Fibroblast of skin of left biceps (primary cell): ENCODE measurements at places on chromosomes 4 and X.

- DNase-seq = no peak
These were observed 151.3 kb upstream of the FAM47C start for GRCh38 chrX:36856849-36857248.

DNA sequence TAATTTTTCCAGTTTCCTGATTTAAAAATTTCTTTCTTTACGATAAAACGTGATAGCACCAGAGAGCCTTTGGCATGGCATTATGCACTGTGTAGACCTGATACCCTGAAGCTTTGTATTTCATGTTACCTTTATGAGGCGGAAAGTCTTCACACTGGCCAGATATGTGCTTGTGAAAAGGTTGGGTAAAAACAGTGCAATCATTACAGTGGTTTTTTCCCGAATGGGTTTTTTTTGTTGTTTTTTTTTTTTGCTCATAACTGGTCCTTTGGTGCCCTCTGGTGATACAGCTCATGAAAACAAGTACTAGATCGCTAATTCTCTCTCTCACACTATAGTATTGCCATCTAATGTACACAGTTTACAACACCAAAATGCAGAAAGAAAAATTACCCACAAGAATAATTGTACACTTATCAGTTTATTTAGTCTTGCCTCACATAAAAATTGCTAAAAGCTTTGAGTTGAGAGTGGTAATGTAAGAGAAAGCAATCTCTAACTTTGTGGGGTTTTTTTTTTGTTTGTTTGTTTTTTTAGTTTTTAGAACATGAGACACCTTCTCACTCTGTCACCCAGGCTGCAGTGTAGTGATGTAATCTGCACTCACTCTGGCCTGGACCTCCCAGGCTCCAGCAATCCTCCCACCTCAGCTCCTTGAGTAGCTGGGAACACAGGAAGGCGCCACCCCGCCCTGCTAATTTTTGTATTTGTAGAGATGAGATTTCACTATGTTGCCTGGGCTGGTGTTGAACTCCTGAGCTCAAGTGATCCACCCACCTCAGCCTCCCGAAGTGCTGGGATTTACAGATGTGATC lies 21.3 kb downstream of the SPCS3 start:
- DNase-seq = no peak

DNA sequence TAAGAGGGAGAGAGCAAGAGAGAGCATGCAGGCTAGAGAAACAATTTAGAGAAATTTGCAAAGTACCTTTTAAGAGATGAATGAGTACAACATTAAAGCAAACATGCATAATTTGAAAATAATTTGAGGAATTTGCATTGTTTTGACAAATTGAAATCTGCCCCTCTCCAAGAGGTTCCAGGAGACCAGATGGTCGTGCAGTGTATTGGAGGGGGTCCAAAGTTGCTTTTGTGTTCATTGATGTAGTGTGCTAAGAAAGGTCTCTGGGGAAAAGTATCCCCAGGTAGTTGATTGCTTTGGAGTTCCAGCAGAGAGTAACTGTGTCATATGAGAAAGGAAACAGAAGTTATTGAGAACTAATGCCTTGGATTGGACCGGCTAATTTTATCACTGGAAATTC lies 635.0 kb upstream of the TENM3 start:
- no peak for DNase-seq

GRCh38 chr4:53535567-53535966 lies 55.7 kb downstream of the LNX1 start:
- no peak for DNase-seq

DNA sequence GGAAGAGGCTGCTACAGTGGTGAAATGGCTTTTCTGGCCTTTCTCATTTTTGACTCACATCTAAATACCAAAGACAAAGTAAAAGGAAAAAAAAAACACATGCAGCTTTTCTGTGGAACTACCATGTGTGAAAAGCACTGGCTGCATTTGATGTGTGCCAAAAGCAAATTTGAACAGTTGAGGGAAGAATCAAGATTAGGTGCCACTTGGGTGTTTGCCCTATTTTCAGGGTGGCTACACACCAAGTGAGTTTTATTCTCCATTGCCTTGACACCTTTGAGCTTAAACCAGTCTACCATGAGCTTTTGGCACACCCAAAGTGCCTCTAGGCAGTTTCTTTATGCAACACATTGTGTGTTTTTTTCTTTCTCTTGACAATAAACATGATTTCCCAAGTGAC lies 423.9 kb downstream of the FAM133A start:
- no peak for DNase-seq

DNA sequence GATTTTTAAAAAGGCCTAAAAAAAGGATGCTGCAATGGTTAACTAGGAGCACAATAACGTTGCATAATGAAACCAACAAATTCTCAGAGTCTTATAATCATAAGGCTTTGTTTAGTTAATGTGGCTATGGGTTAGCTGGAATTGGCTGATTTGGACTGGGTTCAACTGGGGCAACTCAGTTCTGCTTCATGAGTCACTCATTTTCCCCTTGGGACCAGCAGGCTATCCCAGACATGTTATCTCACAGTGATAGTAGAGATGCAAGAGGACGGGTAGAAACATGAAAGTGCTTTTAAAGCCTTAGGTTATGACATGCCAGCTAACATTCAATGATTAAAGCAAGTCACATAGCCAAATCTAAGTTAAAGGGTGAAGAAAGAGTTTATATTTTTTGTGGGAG lies 189.2 kb upstream of the GK2 start:
- peak; percentile 40 for DNase-seq

DNA sequence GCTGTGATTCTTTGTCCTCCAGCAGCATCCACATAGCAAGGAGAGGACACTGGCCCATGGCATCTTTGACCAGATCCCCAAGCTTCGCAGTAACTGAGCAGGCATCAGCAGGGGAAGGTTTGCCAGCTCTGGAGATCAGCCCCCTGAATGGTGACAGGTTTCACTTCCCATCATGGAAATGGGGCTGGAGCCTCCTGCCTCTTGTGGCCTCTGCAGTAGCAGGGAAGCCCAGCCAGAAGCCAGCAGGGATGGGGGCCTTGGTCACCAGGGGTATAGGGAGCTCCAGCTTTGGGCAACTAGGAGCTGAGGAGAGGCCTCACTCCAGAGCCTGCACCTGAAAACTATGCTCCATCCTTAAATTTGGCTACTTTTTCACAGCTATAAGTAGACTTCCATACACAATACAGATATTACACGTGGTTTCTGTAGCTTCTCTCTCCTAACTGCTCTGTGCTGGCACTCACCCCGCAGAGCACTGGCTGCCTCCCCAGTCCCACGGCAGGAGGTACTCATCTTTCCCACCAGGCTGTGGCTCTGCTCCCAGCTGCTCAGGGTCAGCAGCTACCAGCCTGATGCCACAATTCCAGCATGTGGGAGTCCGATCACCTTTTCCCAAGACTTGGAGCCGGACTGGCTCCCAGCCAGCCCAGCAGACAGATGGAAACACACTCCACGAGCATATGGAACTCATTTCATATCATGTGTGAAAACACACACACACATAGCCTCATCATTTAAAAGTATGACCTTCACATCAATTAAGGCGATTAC lies 2.8 kb downstream of the TMEM271 start:
- no peak for DNase-seq

DNA sequence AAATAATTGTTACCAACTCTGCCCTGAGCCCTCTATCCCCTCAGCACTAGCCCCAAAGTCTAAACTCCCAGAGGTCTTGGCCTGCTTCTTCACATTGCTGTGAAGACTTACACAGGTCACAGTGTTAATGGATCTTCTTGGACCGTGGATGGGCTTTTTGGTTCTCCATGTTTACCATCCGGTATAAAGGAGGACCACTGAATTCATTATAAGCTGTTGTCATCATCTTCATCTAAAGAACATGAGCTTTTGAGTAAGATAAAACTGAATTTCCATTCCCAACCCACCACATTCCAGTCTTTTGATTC lies 8.5 kb downstream of the NUDT11 start:
- DNase-seq = no peak

DNA sequence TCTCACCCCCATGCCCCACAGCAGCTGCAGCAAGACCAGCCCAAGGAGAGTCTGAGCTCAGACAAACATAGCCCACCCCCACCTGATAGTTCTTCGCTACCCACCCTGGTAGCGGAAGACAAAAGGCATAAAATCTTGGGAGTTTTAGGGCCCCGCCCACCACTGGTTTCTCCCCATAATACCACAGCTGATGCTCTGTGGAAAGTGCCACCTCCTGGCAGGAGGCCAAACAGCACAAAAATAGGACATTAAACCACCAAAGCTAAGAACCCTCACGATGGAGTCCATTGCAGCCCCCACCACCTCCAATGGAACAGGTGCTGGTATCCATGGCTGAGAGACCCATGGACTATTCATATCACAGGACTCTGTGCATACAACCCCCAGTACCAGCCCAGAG lies 226.7 kb downstream of the SNCA start:
- no peak for DNase-seq

DNA sequence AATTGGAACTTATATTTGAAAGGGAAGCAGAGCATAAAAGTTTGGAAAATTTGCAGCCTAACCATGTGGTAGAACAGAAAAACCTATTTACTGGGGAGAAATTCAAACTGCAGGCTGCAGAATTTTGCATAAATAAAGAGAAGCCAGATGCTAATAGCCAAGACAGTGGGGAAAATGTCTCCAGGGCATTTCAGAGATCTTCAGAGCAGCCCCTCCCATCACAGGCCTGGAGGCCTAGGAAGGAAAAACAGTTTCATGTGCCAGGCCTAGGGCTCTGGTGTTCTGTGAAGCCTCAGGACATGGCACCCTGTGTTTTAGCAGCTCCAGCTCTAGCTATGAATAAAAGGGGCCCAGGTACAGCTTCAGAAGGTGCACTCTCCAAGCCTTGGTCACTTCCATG lies 648.7 kb upstream of the FRG1 start:
- DNase-seq = no peak

GRCh38 chr4:145829629-145830395 lies 108.8 kb downstream of the ZNF827 start:
- DNase-seq = no peak

- DNase-seq = no peak
These were observed 66.3 kb downstream of the MED28 start for GRCh38 chr4:17680559-17681280.

- no peak for DNase-seq
These were observed 573.0 kb downstream of the GABRG1 start for GRCh38 chr4:45550766-45551366.

GRCh38 chr4:119589165-119589564 lies 39.4 kb downstream of the PDE5A start:
- DNase-seq = no peak

DNA sequence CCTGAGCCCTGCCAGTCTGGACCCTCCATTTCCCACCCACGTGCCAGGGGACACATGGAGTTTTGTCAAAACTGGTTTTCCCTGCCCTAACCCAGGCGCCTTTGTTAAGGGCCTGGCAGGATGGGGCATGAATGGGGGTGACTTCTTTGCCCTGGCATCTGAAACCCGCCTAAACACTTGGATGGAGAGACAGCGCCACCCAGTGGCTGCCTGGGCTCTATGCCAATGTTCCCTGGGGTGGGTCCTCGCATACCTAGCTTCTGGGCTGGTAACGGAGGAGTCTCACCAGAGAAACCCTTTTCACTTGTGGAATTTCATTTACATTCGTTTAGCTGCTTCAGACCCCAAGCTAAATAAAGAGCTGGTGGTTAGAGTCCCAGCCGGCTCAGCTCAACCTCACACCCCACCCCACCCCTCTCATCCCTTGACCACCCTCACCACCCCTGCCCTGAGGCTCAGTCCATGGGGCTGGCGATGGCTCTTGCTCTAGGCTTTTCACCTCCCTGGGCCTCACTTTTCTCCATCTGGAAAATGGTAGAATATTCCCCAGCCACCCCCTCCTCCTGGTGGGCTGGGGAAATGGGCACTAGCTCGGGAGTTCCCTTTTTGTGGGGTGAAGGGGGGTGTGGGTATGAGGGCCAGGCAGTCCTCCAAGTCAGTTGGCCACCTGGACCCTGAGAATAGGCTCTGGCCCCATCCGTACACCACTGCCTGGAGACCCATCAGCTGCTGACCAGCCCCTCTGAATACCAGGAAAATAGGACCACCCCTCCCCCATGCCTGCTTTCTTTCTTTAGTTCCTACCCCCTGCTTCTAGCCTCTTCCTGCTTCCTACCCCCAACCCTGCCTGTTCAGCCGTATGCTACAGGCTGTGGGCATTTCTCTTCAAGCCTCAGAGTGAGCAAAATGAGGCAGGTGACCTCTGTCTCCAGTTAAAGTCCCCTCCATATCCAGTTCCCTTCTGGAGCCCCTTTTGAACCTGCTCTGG lies 57.1 kb upstream of the PJA1 start:
- peak; percentile 15 for DNase-seq

DNA sequence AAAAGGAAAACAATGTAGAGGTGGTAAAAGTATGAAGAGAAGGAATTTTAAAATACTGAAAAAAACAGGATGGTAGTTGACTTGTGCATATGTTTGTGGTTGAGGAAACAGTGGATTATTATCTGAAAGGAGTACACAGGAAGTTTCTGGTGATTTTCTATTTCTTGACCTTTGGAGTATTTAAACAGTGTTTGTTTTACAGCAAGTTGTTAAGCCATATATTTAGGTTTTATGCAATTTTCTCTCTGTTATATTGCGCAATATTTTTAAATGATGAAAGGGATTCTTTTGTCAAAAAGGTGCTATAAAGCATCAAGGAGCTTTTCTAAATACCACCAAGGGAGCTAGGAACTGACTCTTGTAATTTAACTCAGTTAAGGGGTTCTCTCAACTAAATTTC lies 343.1 kb upstream of the MAOA start:
- no peak for DNase-seq

- DNase-seq = no peak
These were observed 1.1 kb upstream of the TRMT10A start for GRCh38 chr4:99564921-99565320.

GRCh38 chrX:20974326-20974725 lies 399.9 kb upstream of the CNKSR2 start:
- no peak for DNase-seq

DNA sequence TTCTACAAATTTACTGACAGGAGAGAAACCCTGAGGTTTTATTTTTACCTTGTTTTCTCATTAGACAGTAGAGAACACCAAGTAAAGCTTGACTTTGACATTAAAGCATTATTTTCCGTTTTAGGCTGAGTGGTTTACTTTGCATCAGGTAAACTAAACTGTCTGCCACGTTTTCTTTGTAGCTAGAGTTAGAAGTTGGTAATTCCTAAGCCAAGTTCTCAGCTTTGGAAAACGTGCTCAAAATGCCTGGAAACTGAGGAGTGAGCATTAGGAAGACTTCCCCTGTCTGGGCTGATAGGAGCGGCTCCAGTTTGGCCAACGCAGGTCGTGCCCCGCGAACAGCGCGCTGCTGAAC lies 819 bp downstream of the PDLIM3 start:
- no peak for DNase-seq

GRCh38 chr4:119038116-119038841 lies 97.4 kb upstream of the MYOZ2 start:
- no peak for DNase-seq

DNA sequence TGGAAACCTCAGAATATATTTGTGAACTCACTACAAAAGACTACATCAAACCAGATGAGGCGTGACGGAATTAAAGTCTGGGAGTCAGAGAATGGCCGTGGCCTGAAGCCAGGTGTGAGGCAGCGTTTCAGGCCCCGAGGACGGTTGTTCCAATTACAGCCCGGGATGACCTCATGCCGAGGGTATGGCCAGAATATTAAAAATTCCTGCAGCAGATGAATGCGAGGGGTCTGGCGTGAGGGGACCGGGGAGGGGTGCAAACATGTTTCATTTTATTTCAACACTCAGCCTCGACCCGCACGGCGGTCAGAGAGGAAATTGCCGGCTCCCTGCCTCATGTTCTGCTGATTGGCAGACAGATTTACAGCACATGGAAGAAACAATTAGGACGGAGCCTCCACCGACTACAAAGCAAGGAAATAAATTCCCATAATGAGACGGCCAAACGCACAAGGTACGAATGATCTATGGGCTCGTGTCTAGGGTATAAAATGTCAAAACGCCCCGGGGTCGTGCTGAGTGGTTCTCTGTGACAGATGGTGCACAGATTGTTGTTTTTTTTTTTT lies 289.7 kb downstream of the SHOX start:
- DNase-seq = peak; percentile 84

GRCh38 chrX:28876408-28876807 lies 289.2 kb downstream of the IL1RAPL1 start:
- DNase-seq = no peak
